ENCODE measurements at places on chromosomes 5 and 9. TPM values are rescaled to one million over a fixed set of nuclear protein-coding genes. Genes with fewer than 3 reads are reported as not detected.

Gene EGFL7
- total RNA-seq: 0.34 TPM

Gene ECSCR
- total RNA-seq: not detected

GRCh38 chr5:65103756-65104440 is 335.2 kb downstream of the CWC27 start:
- peaks cover 23% of the 10 kb centered on the region for H3K4me1 ChIP-seq
- no peaks in the 10 kb centered on the region for H3K27me3 ChIP-seq
- H3K36me3 ChIP-seq: no peaks in the 10 kb centered on the region
- H3K4me3 ChIP-seq: peak overlapping the region; percentile 67

DNA sequence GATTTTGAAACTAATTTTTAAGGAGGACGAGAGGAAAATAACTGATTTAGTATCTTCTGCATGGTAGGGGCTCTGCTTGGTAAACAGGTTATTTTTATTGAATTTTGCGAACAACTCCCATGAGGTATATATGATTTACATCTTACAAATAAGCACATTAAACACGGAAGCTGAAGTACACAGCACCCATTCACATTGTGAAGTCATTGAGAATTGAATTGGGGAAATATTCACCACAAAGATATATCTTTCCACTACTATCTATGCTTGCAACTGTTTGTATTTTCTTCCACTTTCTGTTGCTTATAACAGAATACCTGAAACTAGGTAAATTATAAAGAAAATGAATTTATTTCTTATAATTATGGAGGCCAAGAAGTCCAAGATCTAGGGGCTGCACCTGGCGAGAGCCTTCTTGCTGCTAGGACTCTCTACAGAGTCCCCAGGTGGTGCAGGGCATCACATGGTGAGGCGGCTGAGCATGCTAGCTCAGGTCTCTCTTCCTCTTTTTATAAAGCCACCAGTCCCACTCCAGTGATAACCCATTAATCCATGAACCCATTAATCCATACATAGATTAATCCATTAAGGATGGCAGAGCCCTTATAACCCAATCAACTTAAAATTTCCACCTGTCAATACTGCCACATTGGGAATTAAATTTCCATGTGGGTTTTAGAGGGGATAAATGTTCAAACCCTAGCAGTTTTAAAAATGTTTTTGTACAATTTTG is 79.0 kb upstream of the ZNF608 start:
- no peaks in the 10 kb centered on the region for H3K27me3 ChIP-seq
- H3K4me3 ChIP-seq: no peak overlapping the region
- peaks cover 16% of the 10 kb centered on the region for H3K4me1 ChIP-seq
- DNase-seq: peak; percentile 84

- H3K36me3 ChIP-seq: no peaks in the 10 kb centered on the region
- H3K4me1 ChIP-seq: peaks cover 38% of the 10 kb centered on the region
- no peaks in the 10 kb centered on the region for H3K27me3 ChIP-seq
- peak within 1 kb of the TSS; percentile 76 for H3K27ac ChIP-seq
- DNase-seq: peak; percentile 72
These were observed at the start of gene PTGS1 for GRCh38 chr9:122370869-122371755. PTGS1 (plus strand) TSS chr9:122371024; CDS start chr9:122371085, 61 bp downstream.

DNA sequence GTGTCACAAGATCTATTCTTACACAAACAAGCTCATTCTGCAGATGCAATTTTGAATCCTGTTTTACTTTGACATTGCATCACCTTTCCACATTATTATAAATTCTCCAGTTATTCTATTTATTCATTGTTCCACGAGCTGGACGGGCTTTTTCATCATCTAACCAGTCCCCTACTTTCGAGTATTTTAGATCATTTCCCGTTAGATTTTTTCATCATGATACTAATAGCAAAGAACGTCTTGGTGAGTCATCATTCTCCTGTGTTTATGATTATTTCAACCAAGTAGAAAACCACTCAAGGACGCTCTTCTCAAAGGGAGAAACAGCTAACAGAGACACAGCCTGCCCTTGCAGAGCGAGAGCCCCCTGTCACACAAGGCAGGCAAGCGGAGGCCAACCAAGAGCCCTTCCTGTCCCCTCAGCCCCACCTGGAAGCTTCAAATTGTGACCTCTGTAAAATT is 15.1 kb downstream of the BBLN start:
- H3K4me1 ChIP-seq: no peaks in the 10 kb centered on the region
- H3K27me3 ChIP-seq: no peaks in the 10 kb centered on the region
- no peak overlapping the region for H3K27ac ChIP-seq
- peaks cover 51% of the 10 kb centered on the region for H3K36me3 ChIP-seq
- H3K4me3 ChIP-seq: no peak overlapping the region
- DNase-seq: no peak

- DNase-seq: no peak
- H3K36me3 ChIP-seq: no peaks in the 10 kb centered on the region
- no peak overlapping the region for H3K27ac ChIP-seq
These were observed 140.7 kb downstream of the MTX3 start for GRCh38 chr5:79850316-79850822.

- no peaks in the 10 kb centered on the region for H3K27me3 ChIP-seq
- no peak for DNase-seq
- no peaks in the 10 kb centered on the region for H3K4me1 ChIP-seq
These were observed 190.2 kb downstream of the ASTN2 start for GRCh38 chr9:117224695-117225094.

- no peaks in the 10 kb centered on the region for H3K27me3 ChIP-seq
- no peaks in the 10 kb centered on the region for H3K4me1 ChIP-seq
- H3K27ac ChIP-seq: no peak overlapping the region
- no peaks in the 10 kb centered on the region for H3K36me3 ChIP-seq
These were observed 46.3 kb downstream of the FAM240B start for GRCh38 chr9:38673399-38674193.

GRCh38 chr5:43854697-43855292 is 251.8 kb downstream of the NNT start:
- no peak for DNase-seq
- no peaks in the 10 kb centered on the region for H3K27me3 ChIP-seq
- no peak overlapping the region for H3K27ac ChIP-seq

GRCh38 chr5:180068519-180069090 is 3.0 kb downstream of the RNF130 start:
- no peak for DNase-seq
- H3K36me3 ChIP-seq: no peaks in the 10 kb centered on the region
- H3K27me3 ChIP-seq: no peaks in the 10 kb centered on the region

DNA sequence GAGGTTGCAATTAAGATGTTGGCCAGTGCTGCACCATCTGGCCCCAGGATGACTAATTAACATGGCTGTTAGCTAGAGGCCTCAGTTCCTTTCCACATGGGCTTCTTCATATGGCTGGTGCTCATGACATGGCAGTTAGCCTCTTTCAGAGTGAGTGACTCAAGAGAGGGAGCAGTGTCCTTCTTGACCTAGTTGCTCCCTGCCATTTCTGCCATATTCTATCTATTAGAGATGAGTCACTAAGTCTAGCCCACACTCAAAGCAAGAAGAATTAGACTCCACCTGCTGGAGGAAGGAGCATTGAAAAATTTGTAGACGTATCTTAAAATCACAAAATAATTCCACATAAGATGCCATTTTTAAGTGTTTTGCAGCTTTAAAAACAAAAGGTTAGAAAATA is 651.2 kb upstream of the CCNG1 start:
- H3K27ac ChIP-seq: no peak overlapping the region
- no peaks in the 10 kb centered on the region for H3K27me3 ChIP-seq
- DNase-seq: no peak

DNA sequence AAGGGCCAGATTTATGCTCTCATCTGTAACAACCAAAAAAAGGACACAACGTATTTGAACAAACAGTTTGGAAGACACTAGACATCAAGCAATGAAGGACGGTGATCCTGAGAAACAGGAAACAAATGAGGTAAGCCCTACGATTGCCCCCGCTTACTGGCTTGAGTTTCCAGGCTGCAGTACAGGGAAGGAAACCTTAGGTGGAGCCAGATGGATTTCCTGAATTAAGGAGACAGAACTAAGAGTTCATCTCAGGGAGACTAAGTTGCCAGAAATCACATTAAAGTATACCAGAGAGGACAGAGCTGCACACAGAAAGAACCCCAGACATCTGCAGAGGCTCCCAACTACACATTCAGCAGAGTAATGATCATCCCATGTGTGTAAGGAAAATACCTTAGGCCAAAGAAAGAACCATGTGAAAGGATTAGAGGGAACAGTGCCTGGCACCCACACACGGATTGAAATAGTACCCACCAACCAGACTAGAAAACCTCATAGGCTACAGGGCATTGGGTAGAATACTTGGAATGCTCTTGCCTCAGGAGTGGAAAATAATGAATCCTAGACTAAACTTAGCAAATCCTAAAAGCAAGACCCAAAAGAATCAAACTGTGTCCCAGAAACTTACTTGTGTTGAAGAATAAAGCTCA is 99.3 kb upstream of the NIPBL start:
- no peak overlapping the region for H3K27ac ChIP-seq
- no peaks in the 10 kb centered on the region for H3K4me1 ChIP-seq
- no peak for DNase-seq

DNA sequence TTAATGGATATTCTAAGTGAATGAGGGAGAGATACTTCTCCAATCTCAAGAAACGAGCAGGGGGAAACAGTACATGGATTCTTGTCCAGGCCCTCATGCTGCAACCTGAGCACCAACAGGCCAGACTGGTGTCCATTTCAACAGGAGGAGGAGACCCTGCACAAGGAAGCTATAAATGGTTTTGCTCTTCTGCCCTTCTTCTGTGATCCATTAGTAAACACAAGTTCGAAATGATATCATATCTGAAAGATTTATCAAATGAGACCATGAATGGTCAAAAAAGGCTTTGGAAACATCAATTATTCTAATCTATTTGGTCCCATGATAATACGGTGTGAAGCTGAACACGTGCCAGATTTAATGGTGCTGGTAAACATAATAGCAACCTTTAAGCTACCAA is 109.8 kb downstream of the NR6A1 start:
- DNase-seq: no peak
- no peak overlapping the region for H3K4me3 ChIP-seq
- peaks cover 13% of the 10 kb centered on the region for H3K4me1 ChIP-seq
- H3K36me3 ChIP-seq: no peaks in the 10 kb centered on the region

Gene KIF12
- not detected for total RNA-seq

Gene GPX8
- not detected for total RNA-seq

Gene TLN1
- total RNA-seq: 272 TPM

DNA sequence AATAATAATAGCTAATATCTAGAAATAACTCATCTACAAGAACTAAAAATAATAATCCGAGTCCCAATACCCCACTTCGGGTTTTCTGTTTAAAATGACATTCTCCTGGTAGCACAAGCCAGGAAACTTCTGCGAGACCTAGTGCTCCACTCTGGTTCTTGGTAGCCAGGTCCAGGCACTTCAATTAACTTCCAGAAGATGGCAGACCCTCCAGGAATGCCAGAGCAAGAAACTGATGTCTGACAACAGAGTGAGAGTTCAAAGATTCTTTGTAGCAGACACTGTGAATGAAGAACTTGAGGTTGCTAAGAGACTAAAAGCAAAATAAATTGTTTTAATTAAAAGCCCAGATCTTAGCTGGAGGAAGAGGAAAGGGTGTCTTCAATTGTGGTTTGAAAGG is 1963.3 kb upstream of the CDH9 start:
- H3K27me3 ChIP-seq: no peaks in the 10 kb centered on the region
- DNase-seq: no peak
- no peaks in the 10 kb centered on the region for H3K4me1 ChIP-seq
- no peaks in the 10 kb centered on the region for H3K36me3 ChIP-seq

- H3K4me1 ChIP-seq: peaks cover 39% of the 10 kb centered on the region
- H3K27ac ChIP-seq: peak overlapping the region; percentile 53
- H3K27me3 ChIP-seq: no peaks in the 10 kb centered on the region
- H3K4me3 ChIP-seq: peak overlapping the region; percentile 27
- H3K36me3 ChIP-seq: peaks cover 19% of the 10 kb centered on the region
These were observed 52.3 kb upstream of the FAM120AOS start for GRCh38 chr9:93505541-93506132.

DNA sequence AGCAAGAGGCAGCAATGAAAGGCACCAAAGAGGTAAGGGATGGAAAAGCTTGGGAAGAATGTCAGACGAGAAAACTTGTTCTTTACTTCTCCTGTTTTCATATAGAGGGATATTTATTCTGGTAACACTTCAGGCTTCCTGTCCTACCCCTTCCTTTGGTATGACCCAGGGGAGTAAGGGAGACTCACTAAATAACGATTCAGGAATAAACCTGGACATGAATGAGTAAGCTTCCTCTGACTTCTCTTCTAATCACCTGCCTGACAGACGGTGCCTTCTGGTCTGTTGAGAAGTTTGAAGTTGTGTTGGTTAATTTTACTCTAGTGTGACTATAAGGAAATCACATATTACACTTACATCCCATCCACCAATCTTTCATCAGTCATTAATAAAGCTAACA is 461.2 kb downstream of the CDH12 start:
- H3K36me3 ChIP-seq: no peaks in the 10 kb centered on the region
- H3K27ac ChIP-seq: no peak overlapping the region

DNA sequence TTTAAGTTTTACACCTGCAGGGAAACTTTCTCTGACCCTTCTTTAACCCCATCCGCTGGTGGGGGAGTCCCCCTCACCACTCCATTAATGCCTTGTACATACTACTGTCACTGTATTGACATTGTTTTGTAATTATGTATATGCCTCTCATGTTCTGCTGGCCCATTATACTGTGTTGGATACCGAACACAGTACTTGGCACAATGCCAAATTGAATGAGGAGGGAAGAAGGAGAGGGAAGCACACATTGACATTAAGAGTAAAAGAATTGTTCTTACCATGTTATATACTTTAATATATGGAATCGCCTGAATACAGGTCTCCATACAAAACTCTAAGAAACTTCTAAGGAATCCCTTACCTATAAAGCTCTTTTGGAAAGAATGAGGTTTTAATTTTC is 73.6 kb upstream of the GRHPR start:
- H3K4me1 ChIP-seq: no peaks in the 10 kb centered on the region
- no peak overlapping the region for H3K27ac ChIP-seq
- peaks cover 53% of the 10 kb centered on the region for H3K36me3 ChIP-seq
- H3K4me3 ChIP-seq: no peak overlapping the region
- DNase-seq: no peak

Gene SDHA
- 137 TPM for total RNA-seq
